ENCODE measurements at places on chromosomes 12 and 14.
A peak's percentile ranks its signal among the peaks of the same experiment; 100 is the strongest.

DNA sequence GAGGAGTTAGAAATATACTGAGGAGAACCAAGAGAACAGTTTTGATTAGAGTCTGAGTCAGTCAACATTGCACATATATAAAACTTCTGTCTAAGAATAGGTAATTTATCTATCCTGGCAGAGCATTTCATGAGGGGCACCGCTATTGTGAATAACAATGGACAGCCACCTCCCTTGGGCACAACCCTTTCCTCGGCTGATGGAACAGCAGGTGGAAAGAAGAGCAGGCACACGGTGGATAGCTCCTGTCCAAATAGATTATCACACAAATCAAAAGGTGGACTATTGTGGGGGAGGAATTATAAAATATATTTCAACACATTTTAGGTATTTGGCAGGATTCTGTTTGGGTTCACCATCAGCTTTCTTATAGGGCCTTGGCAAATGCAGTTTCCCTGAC lies 84.0 kb upstream of the PTPRB start:
- DNase-seq = no peak

- no peak for DNase-seq
Measured at GRCh38 chr12:26295001-26295400, 99.6 kb downstream of the SSPN start.

DNA sequence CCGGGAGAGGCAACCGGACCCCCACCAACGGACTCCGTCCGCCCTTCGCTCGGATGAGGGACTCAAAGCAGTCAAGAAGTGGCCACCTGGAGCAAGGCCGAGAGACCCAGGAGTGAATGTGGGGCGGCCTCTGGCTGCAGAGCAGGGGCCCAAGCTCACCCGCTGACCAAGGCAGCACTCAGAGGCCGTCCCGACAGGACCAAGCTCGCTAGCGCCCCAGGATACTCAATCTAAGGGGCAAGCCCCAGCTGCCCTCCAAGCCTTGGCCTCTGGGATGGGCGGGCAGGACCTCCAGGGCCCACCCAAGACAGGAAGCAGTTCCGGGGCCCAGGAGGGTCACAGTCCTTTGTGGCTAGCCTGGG lies 936 bp downstream of the AKT1 start:
- DNase-seq = no peak

DNA sequence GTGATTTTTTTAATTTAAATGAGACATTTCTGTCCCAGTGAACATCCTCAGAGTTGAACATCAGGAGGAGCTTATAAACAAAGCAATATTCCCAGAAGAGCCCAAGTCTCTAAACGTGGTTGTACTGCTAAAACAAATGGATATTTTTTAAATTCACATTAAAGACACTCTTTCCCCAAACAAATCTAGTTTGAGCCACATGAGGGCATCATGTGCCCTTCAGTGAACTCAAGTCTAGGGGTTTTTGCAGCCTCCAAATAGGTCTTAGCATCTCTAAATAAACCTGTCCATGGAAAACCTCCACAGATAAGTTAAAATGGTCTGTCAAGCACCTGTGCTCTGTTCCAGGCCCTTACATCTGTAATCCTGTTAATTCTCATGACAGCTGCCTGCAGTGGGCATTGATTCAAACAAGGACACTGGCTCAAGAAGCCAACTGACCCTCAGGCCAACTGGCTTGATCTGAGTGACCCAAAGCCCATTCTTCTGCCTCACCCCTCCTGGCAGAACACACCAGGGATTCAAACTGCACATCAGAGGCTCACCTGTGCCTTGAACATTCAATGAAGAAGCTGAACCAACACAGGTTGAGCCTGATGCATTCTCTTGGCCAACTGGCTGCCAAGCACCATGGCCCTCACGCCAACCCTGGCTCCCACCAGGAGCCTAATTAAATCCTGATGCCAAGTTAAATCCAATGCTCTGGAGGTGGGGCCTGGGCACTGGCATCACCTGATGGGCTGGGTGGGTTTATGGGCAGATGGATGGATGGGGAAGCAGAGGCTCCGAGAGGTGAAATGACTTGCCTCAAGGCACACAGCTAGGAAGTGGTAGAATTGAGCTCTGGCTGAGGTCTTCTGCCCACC lies 8.6 kb downstream of the ISCU start:
- DNase-seq = peak; percentile 19

GRCh38 chr12:112031472-112031871 lies 18.2 kb downstream of the ERP29 start:
- no peak for DNase-seq

- no peak for DNase-seq
Measured at GRCh38 chr12:65761301-65761700, 63.0 kb upstream of the HMGA2 start.

- peak; percentile 65 for DNase-seq
Measured at GRCh38 chr14:90398315-90398839, 1.5 kb downstream of the CALM1 start.

DNA sequence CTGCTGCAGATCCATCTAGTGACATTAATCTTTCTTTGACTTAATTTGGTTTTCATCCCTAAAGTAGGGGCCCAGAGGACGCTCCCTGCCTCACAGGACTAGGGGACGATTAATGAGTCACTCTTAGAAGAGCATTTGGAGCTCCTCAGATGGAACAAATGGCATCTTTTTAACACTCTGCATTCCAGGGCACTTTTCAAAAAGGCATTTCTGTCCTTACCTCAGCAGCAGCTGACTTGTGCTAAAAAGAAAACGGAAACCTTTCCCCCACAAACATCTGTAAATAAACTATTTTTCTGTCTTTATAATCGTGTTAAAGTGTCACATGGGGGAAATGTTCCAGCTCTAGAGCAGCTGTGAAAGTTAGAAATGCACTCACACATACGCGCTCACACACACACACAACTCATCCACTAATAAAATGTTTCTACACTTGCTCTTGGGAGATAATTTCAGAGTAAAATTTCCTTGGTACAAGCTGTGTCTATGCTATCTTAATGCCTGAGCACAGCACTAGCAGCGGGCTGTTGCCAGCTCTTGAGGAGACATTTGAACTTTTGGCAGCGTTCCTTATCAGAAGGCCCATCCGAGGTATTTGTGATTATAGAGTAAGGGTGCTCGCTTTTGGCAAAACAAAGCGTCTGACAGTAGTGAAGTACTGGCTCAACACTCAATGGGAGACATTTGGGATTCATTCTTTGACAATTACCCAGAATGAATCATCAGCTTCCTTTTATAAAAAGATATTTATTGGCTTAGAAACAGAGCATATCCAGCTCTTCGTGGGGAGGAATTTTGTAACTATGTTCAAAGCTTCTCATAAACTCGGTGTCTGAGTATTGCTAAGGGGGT lies 141.3 kb downstream of the PLXNC1 start:
- DNase-seq = no peak

- no peak for DNase-seq
Measured at GRCh38 chr12:79174626-79175025, 310.1 kb downstream of the SYT1 start.

DNA sequence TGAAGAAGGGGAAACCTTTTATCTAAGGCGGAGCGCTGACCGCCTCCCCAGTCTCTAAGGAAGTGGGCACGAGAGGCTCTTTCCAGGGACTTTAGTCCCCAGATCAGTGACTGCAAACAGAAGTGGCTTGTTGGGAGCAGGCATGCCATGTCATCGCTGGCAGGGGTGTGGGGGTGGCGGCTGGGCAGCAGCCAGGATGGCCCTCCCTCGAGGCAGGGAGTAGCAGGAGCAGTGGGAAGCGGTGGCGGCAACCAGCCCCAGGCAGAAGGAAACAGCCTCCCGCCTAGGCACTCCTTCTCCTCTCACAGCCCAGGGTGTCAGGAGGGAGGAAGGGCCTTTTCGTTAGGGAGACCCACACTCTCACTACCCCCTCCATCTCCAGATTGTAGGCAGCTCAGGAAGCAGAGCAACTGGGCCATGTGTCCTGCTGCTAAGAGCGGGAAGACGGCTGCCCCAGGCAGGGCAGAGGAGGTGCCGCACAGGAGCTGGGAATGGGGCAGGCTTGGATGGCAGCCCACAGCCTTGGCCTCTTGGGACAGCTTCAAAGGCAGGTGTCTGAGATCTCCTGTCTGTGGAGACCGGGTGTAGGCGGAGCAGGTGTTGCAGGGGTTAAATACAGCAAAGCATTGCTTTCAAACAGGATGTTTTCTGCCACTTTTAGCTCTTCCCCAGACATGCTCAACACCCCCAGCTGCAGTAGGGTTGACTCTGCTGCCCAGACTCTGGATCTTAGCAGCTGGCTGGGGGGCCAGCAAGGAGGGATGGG lies 21.8 kb downstream of the VDR start:
- DNase-seq = no peak

DNA sequence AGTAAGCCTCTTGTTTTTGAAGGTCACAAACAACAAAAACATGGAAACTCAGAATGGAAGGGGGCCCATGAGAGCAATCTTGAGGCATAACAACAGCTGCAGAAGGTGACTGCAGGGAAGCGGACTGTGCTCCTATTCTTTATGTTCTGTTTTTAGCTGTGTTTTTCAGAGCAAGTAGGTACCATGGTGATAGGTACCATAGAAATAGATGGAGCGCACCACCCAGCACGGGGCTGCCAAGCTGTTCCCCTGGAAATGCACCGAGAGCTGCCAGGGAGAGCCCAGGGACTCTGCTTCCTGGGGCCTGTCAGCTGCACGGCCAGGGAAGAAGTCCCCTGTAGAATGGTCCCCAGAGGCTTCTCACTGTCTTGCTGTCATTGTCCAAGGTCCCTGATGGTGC lies 32.8 kb downstream of the DGLUCY start:
- DNase-seq = no peak

DNA sequence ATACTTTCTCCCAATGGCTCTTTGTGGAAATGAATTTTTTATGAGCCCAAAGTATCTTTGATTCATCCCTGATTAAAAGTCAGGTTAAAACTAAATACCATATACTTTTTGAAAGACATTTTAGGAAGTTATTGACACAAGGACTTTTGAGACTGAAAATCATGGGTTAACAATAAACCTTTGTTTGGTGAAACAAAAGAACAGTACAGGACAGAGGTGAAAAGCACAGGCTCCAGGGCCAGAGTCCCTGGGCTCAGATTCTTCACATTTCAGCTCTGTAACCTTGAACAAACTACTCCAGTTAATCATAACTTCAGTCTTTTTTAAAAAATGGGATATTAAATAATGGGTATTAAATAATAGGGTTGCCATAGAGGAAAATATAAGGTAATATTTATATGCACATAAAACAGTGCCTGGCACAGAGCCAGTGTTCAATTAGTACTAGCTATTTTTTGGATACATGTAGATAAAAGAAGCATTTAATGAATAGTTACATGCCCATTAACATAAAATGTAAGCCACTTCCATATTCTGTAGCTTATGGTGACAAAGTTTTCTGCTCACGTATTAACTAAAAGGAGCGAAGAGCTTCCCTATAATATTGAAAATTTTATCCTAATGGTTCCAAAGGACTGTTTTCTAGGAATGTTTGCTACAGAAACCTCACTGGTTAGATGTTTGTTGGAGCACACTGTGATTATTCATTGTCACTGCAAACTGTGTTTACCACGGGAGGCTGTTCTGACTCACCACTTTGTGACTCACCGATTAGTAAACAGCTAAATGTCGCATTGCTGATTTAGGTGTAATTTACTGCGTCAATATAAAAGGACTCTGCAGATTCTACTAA lies 255.4 kb downstream of the DAD1 start:
- DNase-seq = no peak

DNA sequence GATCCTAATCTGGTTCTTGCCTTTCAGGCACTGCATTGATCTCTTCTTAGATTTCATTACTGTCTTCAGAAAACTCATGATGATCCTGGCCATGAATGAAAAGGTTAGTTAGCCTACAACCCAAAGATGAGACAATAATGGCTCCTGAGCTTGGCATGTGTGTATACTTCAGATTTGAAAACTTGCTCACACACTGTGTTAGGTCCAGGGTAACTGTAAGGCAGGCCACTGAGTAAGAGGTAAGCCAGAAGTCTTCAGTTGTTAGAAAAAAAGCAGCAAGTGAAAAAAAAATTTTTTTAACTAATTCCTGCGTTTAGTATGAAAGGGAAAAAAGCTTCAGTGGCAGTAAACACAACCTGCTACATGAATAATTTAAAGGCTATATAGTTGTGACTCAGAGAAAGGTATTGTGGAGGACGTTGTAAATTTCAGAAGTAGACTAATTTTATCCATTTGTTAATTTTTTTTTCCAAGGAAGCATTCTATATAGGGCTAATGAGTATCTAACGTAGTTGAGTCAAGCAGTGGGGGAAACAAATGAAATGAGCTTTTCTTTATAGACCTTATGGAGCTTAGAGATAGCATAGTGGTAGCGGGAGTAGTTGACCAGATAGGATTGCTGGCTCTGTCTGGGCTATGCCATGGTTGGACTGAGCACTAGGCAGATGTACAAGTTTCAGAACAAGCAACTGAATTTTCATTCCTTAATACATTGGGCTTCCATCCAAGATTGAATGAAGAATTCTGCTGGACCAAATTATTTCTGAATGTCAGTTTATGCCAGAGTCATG lies 20.5 kb downstream of the TMBIM6 start:
- no peak for DNase-seq

- DNase-seq = no peak
Measured at GRCh38 chr14:93693914-93694313, 94.4 kb downstream of the PRIMA1 start.

All from activated CD4-positive, alpha-beta T cell treated with anti-CD3 and anti-CD28 coated beads, Interleukin-2, Interleukin-4, amounts not matched to agents 100 ng/mL and 50 ng/mL, durations not matched to agents 16 hours and 8 hours (primary cell).